ENCODE measurements at places on chromosomes 7 and 10.

GRCh38 chr10:82736305-82736704 lies 861.3 kb downstream of the NRG3 start:
- no peak for DNase-seq

DNA sequence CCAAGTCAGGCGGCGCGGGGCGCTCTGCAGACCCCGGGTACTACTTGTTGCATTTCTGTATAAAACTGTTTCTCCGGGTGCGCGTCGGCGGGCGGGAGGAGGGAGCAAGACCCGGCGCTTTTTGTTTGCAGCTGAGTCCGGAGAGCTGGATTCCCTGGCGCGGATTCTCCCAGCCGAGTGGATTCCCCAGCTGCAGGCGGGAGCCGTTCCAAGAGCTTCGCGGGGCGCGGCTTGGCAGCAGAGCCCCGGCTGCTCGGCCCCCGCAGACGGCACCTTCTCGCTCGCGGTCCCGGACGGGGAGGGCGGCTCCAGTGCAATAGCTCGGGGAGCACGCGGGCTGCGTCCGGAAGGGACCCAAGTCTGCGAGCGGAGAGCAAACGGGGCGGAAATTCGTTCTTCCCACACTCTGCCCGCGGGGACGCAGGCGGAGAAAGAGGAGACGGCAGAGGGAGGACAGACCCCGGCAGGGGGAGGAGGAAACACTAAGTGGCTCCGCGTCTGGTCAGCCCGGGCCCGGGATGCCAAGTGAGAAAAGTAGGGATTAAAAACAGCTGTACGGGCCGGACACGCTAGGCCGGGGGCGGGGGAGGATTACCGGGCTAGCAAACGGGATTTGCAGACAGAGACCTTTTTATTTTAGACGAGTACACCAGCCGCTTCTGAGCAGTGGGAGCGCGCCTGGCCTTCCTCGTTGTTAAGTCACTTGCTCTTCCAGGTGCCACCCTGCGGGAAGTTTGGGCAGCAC lies at the start of gene TRIL:
TSS of gene TRIL (minus strand) at position 96 of the 745 bp plus-strand sequence. CDS start 284 bp downstream, outside the sequence.
- no peak for DNase-seq

- DNase-seq, result no peak
Measured at GRCh38 chr10:63114031-63114814, 18.9 kb upstream of the NRBF2 start.

DNA sequence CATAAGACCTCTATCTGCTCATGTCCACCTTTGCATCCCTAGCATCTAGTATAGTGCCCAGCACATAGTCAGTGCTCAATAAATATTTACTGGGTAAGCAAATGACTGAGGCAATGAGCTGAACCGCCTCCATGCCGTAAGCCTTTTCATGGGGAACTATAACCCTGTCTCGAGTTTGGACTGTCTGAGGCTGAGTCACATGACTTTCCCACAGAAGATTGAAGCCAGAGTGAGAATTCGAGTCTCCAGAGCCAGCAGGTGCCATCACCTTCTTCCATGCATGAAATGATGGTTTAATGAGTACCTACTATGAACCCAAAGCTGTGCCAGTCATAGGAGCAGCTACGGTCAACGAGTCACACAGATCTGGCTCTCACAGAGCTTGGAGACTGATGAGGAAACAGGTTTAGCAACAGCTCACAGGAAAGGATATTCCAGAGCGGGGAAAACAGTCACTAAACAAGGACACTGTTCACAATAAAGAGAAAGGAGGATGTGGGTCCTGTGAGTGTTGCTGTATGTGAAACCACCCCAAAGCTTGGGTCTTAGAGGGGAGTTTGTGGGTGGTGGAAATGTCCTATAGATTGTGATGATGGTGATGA lies 75.2 kb downstream of the TEX36 start:
- DNase-seq, result no peak

GRCh38 chr10:58515291-58515941 lies 2.7 kb downstream of the BICC1 start:
- DNase-seq, result no peak

- DNase-seq, result no peak
Measured at GRCh38 chr7:98286093-98286539, 4.6 kb downstream of the BRI3 start.

GRCh38 chr10:61294131-61294530 lies 159.1 kb downstream of the TMEM26 start:
- no peak for DNase-seq

DNA sequence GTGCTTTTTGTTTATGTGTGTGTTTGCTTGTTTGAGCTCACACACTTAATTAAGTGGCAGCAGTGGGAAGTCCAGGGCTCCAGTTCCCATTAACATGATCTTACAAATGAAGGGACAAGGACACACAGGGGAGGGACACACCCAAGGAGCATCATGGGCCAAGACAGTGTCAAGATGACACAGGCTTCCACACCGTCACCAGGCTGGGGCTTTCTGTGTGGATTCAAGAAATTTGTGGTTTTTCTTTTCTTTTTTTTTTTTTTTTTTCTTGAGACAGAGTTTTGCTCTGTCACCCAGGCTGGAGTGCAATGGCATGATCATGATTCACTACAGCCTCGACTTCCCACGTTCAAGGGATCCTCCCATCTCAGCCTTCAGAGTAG lies 173.6 kb downstream of the KIAA1217 start:
- no peak for DNase-seq
